ENCODE measurements at places on chromosomes 6 and 20.

- DNase-seq: no peak
Measured at GRCh38 chr20:58982406-58983114, 1.5 kb downstream of the NELFCD start.

DNA sequence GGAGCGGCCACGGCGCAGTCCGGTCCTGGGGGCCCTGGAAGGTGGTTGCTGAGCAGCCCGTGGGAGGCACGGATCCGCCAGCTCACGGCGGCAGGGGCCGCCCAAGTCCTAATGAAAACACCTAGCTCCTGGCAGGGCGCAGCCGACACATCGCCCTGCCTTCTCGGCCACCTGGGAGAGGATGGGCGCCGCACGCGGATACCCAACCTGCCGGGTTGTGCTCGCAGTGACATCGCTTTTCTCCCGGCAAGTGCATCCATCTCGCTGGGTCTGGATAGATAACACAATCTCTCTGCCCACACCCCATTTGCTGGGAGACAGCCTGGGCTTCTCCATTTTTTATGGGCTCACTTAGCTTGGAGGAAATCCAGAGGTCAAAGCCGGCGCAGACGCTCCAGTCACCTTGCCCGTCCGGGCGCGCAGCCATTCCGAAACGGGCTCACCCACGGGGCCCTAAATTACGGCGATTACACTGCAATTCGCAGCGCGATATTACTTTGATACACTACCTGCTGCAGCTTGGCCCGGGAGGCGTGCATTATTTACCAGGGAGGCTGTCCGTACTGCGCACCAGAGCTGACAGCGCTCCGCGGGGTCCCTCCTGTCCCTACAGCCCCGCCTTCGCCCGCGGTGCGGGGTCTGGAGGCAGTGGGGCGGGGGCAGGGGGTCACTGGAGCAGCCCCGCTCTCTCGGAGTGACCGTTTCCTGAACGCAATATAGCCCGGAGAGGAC lies 36.2 kb upstream of the CCDC167 start:
- no peak for DNase-seq

GRCh38 chr20:54251096-54251495 lies 43.2 kb downstream of the PFDN4 start:
- no peak for DNase-seq

- no peak for DNase-seq
Measured at GRCh38 chr20:19756761-19757486, 1.1 kb upstream of the RIN2 start.

DNA sequence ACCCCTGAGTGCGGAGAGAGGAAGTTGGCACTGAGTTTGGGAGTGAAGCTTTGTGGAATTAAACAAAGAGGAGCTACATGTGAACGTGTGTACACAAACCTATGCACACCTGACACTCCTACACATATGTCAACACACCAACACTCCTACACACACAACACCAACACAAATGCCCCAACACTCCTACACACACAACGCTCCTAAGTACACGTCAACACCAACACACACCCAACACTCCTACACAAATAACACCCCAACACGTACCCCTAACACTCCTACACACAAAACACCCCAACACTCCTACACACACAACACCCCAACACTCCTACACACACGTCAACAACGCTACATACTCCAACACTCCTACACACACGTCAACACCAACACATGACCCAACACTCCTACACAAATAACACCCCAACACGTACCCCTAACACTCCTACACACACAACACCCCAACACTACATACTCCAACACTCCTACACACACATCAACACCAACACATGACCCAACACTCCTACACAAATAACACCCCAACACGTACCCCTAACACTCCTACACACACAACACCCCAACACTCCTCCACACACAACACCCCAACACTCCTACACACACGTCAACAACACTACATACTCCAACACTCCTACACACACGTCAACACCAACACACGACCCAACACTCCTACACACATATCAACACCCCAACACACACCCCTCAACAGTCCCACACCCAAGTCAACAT lies 40.1 kb upstream of the ZBP1 start:
- no peak for DNase-seq

DNA sequence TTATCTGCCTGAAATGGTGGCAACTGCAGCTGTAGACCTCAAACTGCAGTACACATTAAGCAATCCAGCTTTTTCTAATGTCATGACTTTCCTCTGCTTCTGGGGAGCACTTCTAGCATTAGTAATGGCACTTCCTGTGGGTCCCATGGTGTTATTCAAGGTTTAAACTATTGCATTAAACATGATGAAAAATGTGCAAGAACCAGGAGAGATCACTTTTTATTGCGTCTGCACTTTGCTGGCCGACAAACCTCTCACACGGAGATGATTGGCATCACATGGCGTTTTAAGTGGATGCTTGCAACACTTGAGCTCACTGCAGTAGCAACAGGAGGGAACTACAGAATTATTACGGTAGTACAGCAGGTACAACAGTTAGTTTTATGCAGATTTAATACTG lies 148.4 kb downstream of the HIVEP2 start:
- peak; percentile 83 for DNase-seq

DNA sequence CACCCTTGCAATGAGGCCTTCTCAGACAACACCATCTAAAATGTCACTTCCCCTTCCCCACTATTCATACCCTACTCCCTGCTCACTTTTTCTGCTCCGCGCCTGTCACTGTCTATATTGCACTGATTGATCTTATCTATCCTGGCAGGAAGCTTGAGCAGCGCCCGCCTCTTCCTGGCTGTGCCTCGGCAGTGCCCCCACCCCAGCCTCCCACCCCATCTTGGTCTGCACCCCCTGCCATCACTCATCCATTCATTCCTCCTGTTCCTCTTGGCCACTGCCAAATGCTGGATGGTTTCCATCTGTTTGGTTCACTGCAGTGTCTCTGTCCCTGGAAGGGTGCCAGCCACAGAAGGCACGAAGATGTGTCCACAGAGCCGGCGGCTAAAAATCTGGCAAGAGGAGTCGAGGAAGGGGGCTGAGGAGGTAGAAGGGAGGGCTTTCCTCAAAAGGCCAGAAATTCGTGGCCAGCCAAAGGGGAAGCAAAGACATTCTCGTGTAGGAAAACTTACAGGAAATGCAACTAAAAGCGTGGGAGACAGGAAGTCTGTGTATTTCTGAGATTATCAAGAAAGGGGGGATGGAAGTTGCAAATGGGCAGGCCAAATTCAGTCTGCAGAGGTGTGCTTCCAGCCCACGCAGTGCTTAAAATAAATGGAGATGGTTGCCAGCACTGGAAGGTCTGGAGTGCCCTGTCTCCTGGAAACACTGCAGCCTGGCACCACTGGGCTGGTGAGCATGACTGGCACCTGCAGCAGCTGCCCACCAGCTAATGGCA lies 27.6 kb downstream of the SYNJ2 start:
- DNase-seq: no peak

- DNase-seq: no peak
Measured at GRCh38 chr20:48620154-48620506, 207.7 kb downstream of the PREX1 start.

GRCh38 chr6:121505284-121505683 lies 69.8 kb downstream of the GJA1 start:
- no peak for DNase-seq

DNA sequence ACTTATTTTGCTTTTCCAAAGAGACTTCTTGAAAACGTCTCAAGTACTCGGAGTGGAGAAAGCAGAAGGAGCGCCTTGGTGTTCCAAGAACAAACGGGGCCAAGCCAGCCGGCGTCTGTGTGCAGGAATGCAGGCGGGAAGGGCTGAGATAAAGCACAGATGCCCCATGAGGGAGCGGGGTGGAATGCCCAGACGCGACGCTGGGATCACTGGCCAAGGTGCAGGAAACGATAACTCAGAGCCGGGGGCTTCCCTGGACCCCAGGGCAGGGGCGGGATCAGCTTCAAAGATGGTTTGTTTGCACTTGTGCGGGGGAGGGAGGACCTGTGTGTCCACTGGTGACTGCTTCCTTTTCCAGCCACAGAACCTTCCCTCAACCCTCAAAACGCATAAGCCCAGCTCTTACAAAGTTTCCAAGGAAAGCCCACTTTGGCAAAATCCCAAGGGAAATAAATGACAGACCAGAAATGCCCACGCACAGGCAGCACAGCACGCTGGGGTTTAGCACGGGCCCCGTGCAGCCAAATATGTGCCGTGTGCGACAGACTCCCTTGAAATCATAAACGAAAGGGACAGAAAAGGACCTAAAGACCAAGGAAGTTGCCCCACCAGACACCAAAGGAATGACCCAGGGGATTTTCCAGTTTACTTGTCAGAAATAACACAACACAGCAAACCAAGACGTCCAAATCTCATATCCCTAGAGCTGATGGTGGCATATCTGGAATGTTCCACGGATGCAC lies 113.9 kb downstream of the NFATC2 start:
- no peak for DNase-seq

DNA sequence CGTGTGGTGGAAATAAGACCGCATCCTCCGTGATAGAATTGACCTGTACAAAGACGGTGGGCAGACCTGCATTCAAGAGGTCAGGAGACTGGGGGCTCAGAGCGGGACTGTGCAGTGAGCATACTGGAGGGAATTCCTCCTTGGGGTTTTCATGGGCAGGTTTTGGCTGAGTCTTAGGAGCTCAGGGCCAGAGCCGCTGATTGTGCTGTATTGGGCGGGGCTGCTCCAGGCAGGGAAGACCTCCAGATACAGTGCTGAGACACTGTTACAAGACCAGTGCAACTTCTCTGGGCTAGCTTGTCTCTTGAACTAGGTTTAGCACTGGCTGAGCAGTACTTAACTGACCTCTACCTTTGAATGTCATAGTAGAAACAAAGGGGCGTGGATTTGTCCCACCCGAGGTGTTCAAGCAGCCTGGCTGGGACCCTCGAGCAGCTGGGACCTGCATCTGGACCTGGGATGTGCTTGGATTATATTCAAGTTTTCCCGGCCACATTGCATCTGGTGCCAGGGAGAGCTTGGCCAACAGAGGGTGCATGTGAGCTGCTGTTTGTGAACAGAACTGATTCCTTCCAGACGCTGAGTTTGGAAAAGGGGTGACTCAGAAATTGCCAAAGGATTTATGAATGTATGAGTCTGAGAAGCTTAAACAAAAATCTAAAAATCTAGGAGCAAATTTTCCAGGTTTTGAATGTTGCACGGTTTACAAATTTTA lies 33.4 kb upstream of the SLC22A1 start:
- DNase-seq: peak; percentile 85

- no peak for DNase-seq
Measured at GRCh38 chr20:51387125-51387875, 155.2 kb downstream of the NFATC2 start.

DNA sequence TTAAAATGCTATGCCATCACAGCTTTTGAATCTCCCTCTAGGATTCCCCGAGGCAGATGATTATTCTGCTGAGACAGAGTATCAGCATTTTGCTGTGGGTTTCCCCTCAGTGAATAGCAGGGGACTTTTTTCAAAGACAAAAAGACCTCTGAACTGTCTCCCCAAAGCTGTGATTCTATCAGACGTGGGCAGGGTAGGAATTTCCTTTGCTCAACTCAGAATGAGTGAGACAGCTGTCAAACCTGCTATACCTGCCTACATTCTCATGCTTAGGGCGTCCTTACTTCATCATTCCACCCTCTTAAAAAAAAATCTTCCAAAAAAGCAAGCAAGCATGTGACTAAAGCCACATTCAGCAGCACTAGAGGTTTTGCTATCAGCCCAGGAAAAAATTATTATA lies 147.6 kb upstream of the FAM83B start:
- DNase-seq: no peak

DNA sequence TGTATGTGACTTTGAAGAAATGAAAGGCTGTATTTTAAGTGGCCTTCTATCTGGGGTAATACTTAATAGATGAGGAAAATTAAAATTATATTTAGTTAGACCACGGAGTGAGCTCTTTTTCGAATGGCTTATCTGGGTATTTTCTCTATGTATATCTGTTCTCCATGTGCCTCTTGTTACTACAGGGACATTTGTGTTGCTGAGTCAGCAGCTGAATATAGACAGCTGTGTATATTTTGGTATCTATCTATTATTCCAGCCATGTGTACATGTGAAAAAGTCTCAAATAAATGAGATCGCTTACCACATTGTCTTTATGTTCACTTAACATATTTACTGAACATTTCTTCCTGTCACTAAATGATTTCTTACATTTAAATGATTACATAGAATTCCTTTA lies 57.2 kb downstream of the TMEM200A start:
- no peak for DNase-seq

Measured in AG09309 (cell line).